ENCODE measurements at places on chromosomes 13 and 19. TPM values are rescaled to one million over a fixed set of nuclear protein-coding genes. Genes with fewer than 3 reads are reported as not detected.

Gene ZNF560
- polyA plus RNA-seq = 0.16 TPM

Gene TNFSF13B
- polyA plus RNA-seq = 2.3 TPM

Gene SULT2B1
- polyA plus RNA-seq = not detected

Gene GNA15
- polyA plus RNA-seq = 2.9 TPM

- no peak for DNase-seq
These were observed 7.3 kb upstream of the C13orf46 start for GRCh38 chr13:113981194-113981605.

GRCh38 chr19:3632739-3633558 lies 6.4 kb upstream of the CACTIN start:
- no peak for DNase-seq

DNA sequence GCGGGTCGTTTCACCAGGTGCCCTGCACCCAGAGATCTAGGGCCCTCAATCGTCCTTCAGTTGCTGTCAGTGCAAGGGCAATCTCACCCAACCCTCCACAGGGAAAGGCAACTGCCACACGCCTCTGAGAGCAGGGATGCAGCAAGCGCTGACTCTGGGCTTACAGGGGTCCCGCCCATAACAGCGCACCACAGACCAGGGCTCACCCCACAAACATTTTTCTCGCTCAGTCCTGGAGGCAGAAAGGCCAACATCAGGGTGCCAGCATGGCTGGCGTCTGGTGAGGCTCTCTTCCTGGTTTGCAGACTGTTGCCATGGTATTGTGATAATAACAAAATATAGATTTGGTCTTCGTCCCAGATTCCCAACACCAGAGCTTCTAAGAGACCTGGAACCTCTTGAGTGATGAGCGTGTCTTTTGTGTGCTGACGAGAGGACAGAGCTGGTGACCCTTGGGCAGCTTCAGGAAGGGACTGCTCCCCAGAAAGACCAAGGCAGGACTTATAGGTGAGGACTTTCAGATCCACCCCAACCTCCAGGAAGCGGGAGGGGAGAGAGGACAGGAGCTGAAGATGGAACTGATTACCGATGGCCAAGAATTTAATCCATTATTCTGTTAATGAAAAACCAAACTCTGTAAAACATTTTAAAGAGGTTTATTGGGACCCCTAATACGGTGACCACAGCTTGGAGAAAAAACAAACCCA lies 51.3 kb downstream of the C13orf46 start:
- DNase-seq = no peak

- no peak for DNase-seq
These were observed 4.9 kb downstream of the SUGP1 start for GRCh38 chr19:19315444-19315843.

GRCh38 chr13:84567848-84568247 lies 685.6 kb upstream of the SLITRK1 start:
- no peak for DNase-seq

GRCh38 chr13:60162096-60162495 lies 1.6 kb downstream of the DIAPH3 start:
- DNase-seq = no peak

DNA sequence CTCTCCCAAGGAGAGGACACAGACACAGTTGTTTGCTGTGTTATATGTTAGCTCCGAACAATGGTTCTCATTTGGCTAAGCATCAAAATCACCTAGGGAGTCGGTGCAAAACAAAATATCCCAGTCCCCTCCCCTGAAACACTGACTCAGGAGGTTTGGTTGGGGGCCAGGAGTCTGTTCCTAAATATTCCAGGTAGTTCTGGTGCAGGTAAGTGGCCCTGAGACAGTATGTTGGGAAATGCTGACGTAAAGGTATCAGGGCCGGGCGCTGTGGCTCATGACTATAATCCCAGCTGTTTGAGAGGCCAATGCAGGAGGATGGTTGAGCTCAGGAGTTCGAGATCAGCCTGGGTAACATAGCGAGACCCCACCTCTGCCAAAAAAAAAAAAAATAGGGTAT lies 2.3 kb upstream of the MAP2K7 start:
- DNase-seq = no peak

DNA sequence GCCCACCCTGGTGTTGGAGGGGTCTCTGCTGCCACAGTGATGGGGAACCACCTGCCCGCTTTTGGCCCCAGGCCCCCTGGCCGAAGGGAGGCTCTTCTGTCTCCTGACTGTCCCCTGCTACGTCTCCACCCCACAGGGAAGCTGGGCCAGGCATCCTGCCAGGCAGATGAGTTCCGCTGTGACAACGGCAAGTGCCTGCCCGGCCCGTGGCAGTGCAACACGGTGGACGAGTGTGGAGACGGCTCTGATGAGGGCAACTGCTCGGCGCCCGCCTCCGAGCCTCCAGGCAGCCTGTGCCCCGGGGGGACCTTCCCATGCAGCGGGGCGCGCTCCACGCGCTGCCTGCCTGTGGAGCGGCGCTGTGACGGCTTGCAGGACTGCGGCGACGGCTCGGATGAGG lies 11.0 kb downstream of the LRP3 start:
- DNase-seq = no peak

DNA sequence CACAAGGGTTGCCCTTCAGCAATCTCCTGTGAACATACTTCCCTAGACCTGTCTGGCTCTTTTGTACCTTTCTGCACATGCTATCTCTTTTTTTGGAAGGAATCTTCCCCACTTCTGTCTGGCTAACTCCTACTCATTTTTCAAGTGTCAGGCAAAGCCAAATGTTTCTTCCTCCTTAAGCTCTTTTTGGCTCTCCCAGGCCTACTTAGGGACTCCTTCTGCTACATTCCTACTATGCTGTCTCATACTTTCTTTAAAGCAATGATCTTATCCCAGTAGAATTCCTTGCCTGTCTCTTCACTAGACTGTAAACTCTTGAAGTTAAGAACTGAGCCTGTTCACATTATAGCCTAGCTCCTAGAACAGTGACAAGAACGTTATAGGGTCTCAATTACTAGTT lies 114.9 kb upstream of the WASF3 start:
- peak; percentile 77 for DNase-seq

DNA sequence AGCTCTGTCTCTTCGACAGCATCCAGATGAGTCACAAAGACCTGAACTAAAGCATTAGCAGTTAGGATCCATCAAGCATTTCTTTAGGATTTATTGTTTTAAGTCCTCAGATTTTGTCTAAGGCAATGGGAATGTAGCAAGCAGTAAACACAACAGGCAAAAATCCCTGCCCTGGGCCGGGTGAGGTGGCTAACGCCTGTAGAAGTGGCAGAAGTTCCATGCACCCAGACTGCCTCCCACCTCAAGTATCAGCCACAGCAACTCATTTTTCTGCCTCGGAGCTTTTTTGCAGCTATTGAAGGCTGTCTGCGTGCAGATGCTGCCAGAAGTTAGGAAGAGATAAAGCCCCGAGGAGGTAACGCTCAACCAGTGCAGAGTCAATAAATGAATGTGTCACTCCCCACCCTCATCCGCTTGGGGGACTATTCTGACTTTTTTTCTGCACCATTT lies 47.1 kb upstream of the MRI1 start:
- DNase-seq = no peak

DNA sequence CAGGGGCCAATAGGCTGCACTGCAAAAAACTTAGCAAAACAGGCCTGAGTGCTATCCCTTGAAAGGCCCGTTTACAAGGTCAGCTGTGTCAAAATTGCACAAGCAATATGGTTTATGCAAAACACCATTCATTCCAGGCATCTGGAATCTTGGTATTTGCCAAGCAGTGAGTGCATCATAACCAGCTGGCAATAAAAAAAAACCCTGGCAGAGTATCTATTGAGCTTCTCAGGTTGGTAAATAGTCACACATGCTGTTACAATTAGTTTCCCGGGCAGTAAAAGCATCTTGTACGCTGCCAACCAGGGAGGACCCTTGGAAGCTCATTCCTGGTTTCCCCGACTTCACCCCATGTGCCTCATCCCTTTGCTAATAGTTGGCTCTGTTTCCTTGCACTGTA lies 21.3 kb downstream of the ZNF77 start:
- peak; percentile 31 for DNase-seq

GRCh38 chr13:37277007-37277406 lies 171.5 kb upstream of the CSNK1A1L start:
- DNase-seq = no peak

- no peak for DNase-seq
These were observed 38.4 kb upstream of the ADGRE5 start for GRCh38 chr19:14342809-14343208.

All from muscle of back (tissue), 13 donors.